GOT3 (cell line): ENCODE measurements at places on chromosomes 11 and 22.

- no peak for DNase-seq
Measured at GRCh38 chr22:44718418-44718817, 16.4 kb downstream of the PRR5 start.

DNA sequence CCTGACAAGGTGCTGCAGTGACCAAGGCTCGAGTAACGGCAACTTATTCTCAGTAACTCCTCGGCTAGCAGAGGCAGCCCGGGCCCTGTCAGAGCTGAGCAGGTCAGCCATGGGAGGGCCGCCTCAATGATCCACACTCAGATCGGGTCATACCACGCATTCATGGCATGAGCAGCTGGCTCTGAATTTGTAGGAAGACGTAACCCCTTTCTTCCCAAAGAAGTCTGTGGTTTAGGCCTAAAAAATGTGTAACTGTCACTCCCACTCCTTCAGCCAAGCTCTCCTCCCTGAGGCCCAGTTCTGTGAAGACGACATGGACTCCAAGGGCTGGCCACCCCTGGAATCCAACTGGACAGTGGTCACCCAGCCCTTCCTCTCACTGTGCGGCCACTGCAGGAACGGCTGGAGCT, 30.0 kb downstream of the PPP2R1B start:
- DNase-seq = no peak

- DNase-seq = no peak
Measured at GRCh38 chr22:28949788-28950187, 66.4 kb downstream of the ZNRF3 start.

DNA sequence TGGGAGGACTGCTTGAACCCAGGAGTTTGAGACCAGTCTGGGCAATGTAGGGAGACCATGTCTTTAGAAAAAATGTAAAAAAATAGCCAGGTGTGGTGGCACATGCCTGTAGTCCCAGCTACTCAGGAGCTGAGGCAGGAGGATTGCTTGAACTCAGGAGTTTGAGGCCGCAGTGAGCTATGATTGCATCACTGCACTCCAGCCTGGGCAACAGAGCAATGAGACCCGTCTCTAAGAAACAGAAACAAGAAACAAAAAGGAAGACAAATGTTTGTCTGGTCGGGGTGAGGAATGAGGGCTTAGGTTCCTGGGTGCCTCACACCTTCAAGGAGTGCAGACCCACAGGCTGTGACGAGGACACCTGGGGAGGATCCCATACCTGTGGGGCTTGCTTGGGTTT, 191.9 kb downstream of the CEP164 start:
- DNase-seq = no peak

DNA sequence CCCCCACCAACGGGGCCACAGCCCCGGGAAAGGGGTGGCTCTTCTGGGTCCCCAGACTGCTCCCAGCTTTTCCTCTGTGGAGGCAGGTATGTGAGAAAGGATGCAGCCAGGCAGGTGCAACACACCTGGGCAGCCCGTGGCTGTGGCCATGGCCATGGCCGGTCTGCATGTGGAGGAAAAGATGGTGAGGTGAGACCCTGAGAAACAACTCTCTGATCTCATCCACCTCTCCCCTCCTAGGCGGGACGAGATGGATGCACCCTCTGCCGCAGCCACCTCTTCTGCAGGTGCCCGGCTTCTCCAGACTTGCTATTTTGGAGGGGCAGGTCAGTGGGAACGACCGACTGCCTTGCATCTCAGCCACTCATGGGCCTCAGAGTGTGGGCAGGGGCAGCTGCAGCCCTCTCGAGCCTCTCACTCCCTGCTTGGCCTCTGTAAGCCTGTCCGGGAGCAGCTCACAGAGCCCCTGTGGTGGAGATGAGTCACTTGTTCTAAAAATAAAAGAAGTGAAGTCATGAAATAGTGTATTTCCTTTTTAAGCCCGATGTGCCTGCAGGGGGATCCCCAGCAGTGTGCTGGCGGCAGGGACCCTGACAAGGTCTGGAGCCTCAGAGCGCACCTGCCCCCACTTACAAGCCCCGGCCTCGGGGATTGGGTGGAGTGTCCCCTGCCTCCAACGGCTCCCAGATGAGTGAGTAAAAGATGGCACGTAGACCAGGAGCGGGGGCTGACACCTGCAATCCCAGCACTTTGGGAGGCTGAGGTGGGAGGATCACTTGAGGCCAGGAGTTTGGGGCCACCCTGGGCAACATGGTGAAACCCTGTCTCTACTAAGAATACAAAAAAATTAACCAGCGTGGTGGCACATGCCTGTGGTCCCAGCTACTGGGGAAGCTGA, 10.7 kb downstream of the SMIM38 start:
- DNase-seq = peak; percentile 28
